Hindlimb muscle (tissue), 1 donor: ENCODE measurements at places on chromosomes 5 and 9.
A peak's percentile ranks its signal among the peaks of the same experiment; 100 is the strongest.

- peak; percentile 63 for DNase-seq
Measured at GRCh38 chr5:78698191-78698791, 49.7 kb upstream of the LHFPL2 start.

GRCh38 chr9:114244570-114244969, 78.3 kb upstream of the ORM1 start:
- no peak for DNase-seq

DNA sequence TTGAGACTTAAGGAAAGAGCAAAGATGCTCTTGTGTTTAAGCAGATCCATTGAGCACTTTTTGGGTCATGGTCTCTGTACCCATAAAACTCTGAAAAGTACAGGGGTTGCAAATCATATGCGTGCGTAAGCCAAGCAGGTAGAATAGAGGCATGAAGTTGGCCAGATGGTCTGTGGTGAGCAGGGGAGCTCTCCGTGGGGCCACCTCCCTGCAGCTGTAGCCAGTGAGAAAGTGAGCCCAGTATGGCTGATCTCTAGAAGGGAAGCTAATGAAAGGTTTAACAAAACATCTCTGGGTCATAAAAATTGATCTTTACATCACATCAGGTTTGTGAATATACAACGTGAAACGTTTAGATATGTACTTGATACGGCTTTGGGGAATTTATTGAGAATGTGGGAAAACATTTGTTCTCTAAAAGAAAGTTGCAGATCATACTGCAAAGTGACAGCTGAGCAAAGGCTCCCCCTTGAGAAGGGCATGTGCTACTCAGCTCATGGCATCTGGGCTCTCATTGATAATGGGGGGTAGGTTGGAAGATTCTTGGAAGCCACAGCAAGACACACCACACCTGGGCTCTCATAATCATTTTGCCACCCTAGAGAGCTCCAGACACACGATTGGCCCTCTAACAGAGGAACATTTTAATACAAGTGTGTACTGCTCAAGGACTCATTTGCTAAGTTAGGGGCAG, 30.6 kb downstream of the SH3GL2 start:
- DNase-seq = no peak

GRCh38 chr9:121388140-121388905, 18.3 kb upstream of the STOM start:
- no peak for DNase-seq

GRCh38 chr5:140570058-140570457, 5.4 kb downstream of the SLC35A4 start:
- no peak for DNase-seq

GRCh38 chr9:131417264-131418142, 23.6 kb downstream of the PRRC2B start:
- DNase-seq = no peak

- no peak for DNase-seq
Measured at GRCh38 chr5:16580382-16580781, 36.4 kb downstream of the RETREG1 start.
